CD4-positive, alpha-beta T cell (primary cell): ENCODE measurements at places on chromosomes 3 and 15. TPM values are rescaled to one million over a fixed set of nuclear protein-coding genes. Genes with fewer than 3 reads are reported as not detected.

NANOGP8 gene
- total RNA-seq = not detected

ALAS1 gene
- total RNA-seq = 7.0 TPM

CCRL2 gene
- 4.3 TPM for total RNA-seq

DNA sequence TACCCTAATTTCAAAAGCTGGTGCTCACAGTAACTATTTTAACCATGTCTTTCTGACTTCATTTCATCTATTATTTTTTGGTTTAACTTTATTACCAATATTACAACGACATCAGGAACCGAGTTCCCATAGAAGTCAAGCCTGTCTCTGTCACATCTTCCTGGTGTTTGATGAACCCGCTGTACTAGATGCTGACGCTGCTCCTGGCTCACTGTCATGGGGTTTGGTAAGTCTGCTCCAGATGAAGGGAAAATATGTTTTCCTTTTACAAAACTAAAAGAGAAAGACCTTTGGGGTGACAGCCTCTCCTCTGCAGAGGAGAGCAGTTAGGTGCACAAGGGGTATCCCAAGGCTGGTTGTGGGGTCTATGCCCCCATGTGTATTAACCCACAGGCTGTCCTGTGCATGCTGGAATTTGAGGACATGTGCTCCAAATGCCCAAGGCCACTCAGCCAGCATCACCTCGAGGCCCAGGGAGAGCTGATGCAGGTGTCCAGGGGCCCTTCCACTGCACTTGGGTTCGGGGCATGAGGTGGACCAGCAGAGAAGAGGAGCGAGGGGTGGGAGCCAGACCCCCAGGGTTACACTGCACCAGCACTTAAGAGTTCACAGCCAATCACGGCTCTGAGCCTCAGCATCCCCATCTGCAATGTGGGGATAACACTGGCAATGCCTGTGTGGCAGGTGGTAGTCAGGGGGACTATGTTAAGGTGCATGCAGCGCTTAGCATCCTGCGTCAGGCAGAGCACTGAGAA is 62.2 kb downstream of the ATP10A start:
- H3K36me3 ChIP-seq = peaks cover 8% of the 10 kb centered on the region
- no peak for DNase-seq
- H3K4me3 ChIP-seq = no peak overlapping the region
- H3K27ac ChIP-seq = no peak overlapping the region
- no peaks in the 10 kb centered on the region for H3K27me3 ChIP-seq

- H3K36me3 ChIP-seq = no peaks in the 10 kb centered on the region
- no peak overlapping the region for H3K4me3 ChIP-seq
- no peaks in the 10 kb centered on the region for H3K4me1 ChIP-seq
- no peaks in the 10 kb centered on the region for H3K27me3 ChIP-seq
- H3K27ac ChIP-seq = no peak overlapping the region
- no peak for DNase-seq
Observed at GRCh38 chr15:69557020-69557706, 104.5 kb downstream of the RPLP1 start.

GRCh38 chr15:77959432-77959879 is 118.1 kb downstream of the TBC1D2B start:
- H3K4me1 ChIP-seq = peaks cover 6% of the 10 kb centered on the region
- H3K27me3 ChIP-seq = no peaks in the 10 kb centered on the region
- no peak overlapping the region for H3K27ac ChIP-seq
- H3K36me3 ChIP-seq = no peaks in the 10 kb centered on the region
- H3K4me3 ChIP-seq = no peak overlapping the region
- peak; percentile 68 for DNase-seq

GRCh38 chr15:33059184-33059583 is 135.3 kb downstream of the FMN1 start:
- H3K36me3 ChIP-seq = no peaks in the 10 kb centered on the region
- H3K4me3 ChIP-seq = no peak overlapping the region
- H3K27ac ChIP-seq = no peak overlapping the region
- DNase-seq = no peak

DNA sequence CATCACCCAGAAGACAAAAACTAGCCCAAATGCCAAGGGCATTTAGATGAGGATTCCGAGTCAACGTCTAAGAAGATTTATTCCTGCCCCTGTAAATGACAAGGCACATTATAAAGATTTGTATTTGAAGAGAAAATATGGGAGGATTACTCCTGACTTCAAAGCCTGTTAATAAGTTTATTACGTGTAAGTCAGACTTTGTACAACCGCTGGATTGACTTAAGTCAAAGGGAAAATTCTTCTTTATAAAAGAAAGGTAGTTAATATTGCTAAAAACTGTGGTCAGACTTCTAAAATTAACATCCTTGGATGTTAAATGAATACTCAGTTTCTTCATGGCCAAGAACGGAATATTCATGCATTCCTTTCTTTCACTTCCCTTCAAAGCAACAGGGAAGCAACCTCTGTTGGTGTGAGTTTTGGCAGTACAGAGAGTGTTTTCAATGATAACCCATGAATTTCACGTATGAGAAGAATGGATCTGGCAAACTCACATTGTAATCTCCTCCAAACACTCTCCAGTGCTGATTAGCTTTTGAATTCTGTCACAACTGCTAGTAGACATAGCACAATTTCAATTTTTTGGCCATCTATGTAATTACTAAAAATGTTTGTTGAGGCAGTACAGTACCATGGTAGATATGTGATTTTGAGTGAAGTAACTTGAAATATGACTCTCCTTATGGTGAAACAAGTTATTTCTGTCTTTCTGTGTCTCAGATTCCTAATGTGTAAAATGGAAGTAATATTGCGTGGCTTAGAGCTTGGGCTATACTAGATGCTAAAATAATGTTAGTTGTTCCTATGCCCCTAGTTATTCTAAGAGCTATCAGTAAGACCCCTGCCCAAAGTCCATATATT is 62.0 kb downstream of the PLD1 start:
- H3K27ac ChIP-seq = no peak overlapping the region
- H3K4me3 ChIP-seq = no peak overlapping the region
- H3K27me3 ChIP-seq = peaks cover 13% of the 10 kb centered on the region
- no peak for DNase-seq
- H3K4me1 ChIP-seq = no peaks in the 10 kb centered on the region
- H3K36me3 ChIP-seq = no peaks in the 10 kb centered on the region

GRCh38 chr3:123764647-123765046 is 119.5 kb downstream of the MYLK start:
- no peak for DNase-seq
- H3K27ac ChIP-seq = no peak overlapping the region
- H3K4me3 ChIP-seq = no peak overlapping the region
- H3K36me3 ChIP-seq = no peaks in the 10 kb centered on the region

DNA sequence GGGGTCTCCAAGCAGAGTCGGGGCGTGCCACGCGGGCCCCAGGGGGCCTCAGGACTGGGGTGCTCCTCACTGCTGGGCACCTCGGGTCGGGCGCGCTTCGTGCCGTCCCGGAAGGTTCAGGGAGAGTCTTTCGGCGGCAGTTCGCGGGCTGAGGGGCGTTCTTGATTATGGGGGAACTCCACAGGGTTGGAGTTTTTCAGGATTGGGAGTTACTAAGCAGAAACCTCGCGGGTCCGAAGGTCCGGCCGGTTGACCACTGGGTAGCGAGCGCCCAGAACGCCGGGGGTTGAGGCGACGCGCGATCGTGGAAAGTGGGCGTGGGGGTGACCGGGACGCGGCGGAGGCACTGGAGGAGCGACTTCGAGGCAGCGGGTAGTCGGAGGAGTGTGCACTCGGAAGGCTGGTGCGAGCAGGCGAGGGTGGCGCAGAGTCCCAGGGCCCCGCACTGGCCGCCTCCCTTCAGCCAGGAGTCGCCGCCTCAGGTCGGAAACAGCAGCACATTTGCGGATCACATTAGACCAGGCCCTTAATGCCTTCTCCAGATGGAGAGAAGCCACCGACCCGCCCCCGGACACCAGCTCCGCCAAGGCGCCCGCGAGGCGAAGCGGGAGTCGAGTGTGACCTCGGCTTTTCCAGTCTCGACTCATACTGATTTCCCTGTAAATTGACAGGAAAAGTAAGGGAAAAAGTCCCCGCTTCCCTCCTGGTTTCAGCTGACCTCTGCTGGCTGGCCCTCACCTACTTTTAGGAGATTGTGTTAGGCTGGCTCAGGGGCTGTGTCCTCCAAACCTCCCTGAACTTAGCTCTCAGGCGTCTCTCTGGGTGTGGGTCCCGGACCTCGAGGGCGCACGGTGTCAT is 685 bp downstream of the ADAMTSL3 start:
- DNase-seq = no peak
- H3K27ac ChIP-seq = no peak overlapping the region
- H3K36me3 ChIP-seq = no peaks in the 10 kb centered on the region
- H3K27me3 ChIP-seq = peaks cover 21% of the 10 kb centered on the region
- H3K4me3 ChIP-seq = no peak overlapping the region

GRCh38 chr3:107817076-107817475 is 273.8 kb downstream of the CD47 start:
- no peak overlapping the region for H3K4me3 ChIP-seq
- no peak for DNase-seq
- H3K4me1 ChIP-seq = no peaks in the 10 kb centered on the region
- H3K36me3 ChIP-seq = no peaks in the 10 kb centered on the region
- H3K27me3 ChIP-seq = peaks cover 3% of the 10 kb centered on the region

DNA sequence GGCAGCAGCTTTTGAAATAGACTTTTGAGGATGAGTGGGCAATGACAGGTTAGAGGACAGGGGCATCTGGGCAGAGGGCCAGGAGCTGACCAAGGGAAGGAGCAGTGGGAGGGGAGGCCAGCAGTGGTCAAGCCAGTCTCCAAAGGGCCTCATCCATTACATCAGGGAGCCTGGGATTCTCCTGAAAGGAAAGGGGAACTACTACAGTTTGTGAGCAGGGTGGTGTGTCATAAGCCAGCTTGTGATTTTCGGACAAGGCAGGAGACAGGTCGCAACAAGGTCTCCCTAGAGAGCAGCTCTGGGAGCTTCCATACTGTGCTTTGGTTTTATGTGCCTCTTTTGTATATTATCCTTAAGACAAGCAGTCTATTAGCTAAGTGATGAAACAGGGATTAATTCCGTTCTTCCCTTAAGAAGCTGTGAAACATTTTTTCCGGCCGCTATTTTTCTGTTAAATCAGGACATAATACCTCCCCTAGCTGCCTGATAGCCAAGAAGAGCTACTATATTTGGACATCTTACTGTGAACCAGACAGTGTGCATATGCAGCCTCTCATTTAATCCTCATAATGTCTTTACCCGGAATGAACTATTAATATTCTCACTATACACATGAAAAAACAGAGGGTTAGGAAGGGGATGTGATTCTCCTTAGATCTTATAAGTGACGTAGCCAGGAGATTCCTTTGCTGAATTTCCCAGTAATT is 46.4 kb downstream of the C2CD4B start:
- peak; percentile 25 for DNase-seq
- peak overlapping the region; percentile 6 for H3K4me3 ChIP-seq
- no peak overlapping the region for H3K27ac ChIP-seq
- H3K4me1 ChIP-seq = peaks cover 34% of the 10 kb centered on the region

DNA sequence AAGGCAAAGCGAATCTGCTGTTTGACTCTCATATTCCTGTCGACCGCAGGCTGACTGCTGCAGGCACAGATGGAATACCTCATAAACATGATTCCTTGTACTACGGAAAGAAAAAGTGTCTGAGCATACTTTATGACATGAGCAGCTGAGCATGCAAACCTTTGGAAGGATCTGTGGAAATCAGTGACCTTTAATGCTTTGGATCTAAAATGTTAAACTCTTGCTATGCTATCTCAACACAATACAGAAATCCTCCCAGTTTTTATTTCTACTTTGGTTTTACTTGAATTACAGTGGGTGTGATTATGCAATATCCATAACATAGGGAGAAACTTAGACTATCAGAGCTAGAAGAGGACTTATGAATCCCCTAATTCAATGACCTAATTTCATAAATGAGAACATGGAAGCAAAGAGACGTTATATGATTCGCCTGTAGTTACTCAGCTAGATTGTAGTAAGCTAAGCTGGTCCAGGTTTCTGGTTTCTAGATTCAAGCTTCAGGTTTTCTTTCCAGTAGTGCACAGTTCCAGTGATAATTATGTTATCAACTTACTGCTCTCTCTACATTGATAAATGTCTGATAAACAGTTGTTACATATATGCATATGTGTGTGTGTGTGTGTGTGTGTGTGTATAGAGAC is 127.6 kb upstream of the GBE1 start:
- no peak overlapping the region for H3K27ac ChIP-seq
- H3K4me1 ChIP-seq = no peaks in the 10 kb centered on the region
- no peak overlapping the region for H3K4me3 ChIP-seq
- H3K36me3 ChIP-seq = no peaks in the 10 kb centered on the region
- no peaks in the 10 kb centered on the region for H3K27me3 ChIP-seq

DNA sequence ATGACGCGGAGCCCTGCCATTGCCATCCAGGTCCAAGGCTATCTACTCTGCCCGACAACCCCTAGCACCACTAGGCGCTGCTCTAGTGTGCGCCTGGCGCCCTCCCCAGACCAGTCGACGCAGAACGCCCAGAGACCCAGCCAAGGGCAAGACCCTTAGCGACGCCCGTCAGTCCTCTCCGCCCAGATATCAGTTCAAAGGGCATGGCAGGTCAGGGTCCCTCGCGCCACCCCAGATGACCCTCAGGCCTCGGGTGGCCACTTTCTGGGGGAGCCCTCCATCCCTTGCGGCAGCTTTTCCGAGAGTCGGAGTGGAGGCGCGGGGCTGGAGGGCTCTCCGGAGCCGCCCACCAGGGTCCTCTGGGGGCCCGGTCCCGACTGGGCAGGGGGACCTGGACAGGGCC is 371 bp upstream of the CLSTN2 start:
- no peaks in the 10 kb centered on the region for H3K36me3 ChIP-seq
- H3K27me3 ChIP-seq = peaks cover 42% of the 10 kb centered on the region
- peaks cover 4% of the 10 kb centered on the region for H3K4me1 ChIP-seq
- H3K27ac ChIP-seq = no peak overlapping the region
- H3K4me3 ChIP-seq = no peak overlapping the region
- no peak for DNase-seq

DNA sequence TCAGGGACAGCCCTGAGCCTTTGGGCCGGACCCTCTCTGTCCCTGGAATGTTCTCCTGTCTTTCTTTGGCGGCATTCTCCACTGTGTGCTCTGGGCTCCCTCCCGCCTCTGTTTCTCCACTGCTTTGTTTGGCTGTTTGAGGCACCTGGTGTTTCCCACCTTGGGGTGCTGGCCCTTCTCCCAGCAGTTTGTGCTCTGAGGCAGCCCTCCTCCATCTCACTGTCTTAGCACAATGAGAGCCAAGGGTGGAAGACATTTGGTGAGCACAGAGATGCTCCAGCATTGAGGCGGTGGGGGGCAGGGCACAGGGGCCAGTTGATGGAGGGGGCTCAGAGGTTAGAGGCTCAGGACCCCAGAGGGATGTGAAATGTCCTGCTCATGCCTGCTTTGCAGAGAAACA is 54.3 kb downstream of the RASGRF1 start:
- no peak overlapping the region for H3K4me3 ChIP-seq
- DNase-seq = no peak
- no peaks in the 10 kb centered on the region for H3K4me1 ChIP-seq
- H3K36me3 ChIP-seq = no peaks in the 10 kb centered on the region
- H3K27ac ChIP-seq = no peak overlapping the region

GRCh38 chr3:123071146-123071545 is 4.3 kb downstream of the PDIA5 start:
- no peak overlapping the region for H3K4me3 ChIP-seq
- H3K4me1 ChIP-seq = peaks cover 24% of the 10 kb centered on the region
- no peaks in the 10 kb centered on the region for H3K27me3 ChIP-seq
- DNase-seq = no peak
- H3K27ac ChIP-seq = no peak overlapping the region
